Keratinocyte (primary cell): ENCODE measurements at places on chromosomes 13 and 19.

DNA sequence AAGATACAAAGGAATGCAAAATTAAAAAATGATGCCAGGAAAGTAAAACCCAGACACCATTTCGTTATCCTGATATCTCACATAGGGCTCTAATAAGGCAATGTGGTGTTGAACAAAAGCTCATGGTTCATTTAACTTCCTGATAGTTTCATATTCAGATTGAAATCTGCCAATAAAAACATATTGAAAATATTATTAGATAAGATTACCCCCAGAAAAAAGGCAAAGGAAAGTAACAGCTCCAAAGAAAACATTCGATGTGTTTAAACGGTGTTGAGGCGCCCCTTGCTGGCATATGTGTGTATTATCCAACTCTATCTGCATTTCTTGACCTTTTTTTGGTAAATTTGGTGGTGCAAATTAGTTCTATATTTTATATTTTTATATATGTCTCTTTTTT lies 75.9 kb downstream of the ESD start:
- H3K4me3 ChIP-seq: no peak overlapping the region
- H3K27ac ChIP-seq: no peak overlapping the region
- H3K36me3 ChIP-seq: no peaks in the 10 kb centered on the region
- no peak for DNase-seq
- H3K27me3 ChIP-seq: no peaks in the 10 kb centered on the region
- H3K4me1 ChIP-seq: no peaks in the 10 kb centered on the region

GRCh38 chr13:41061914-41062837 lies 867 bp downstream of the WBP4 start:
- H3K27ac ChIP-seq: peak overlapping the region; percentile 99
- DNase-seq: no peak
- H3K36me3 ChIP-seq: peaks cover 16% of the 10 kb centered on the region
- peaks cover 21% of the 10 kb centered on the region for H3K4me1 ChIP-seq
- H3K27me3 ChIP-seq: no peaks in the 10 kb centered on the region

DNA sequence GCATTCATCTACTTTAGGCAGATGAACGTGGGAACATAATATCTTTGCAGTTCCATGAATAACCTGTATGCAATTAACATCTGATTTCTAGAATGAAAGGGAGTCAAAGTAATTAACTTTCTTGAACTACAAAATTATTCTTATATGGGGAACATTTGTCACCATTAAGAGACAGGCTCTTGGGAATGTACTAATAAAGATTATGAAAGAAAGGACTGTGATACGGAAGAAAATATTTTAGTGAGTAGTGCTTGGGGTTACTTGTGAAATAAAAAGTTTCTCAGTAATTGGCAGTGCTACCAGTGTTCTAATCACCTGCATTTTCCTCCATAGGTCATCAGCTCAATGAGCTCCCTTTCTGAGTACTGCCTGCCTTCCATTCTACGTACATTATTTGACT lies 85.4 kb downstream of the FRY start:
- no peak overlapping the region for H3K4me3 ChIP-seq
- no peak overlapping the region for H3K27ac ChIP-seq
- no peak for DNase-seq
- no peaks in the 10 kb centered on the region for H3K4me1 ChIP-seq
- H3K36me3 ChIP-seq: no peaks in the 10 kb centered on the region

DNA sequence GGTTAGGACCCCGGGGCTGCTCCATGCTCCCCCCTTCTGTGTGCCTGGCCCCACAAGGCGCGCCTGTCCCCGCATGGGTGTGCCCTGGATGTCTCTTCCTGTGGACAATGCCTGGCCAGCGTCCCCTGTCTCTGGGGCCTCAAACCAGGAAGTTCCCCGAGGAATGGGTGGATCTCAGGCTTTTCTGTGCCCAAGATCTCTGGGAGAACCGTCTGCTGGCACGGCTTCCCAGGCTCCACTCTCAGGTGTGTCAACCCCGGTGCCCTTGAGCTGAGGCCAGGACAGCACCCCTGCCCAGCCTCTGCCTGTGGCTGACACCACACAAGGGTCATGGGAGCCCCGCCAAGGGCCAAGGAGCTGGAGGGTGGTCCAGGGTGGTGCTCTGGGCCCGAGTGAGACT lies 15.7 kb downstream of the ZNF444 start:
- H3K27ac ChIP-seq: no peak overlapping the region
- no peak overlapping the region for H3K4me3 ChIP-seq
- DNase-seq: no peak
- H3K27me3 ChIP-seq: no peaks in the 10 kb centered on the region
- peaks cover 10% of the 10 kb centered on the region for H3K36me3 ChIP-seq
